ENCODE measurements at places on chromosomes 2 and 18.
A peak's percentile ranks its signal among the peaks of the same experiment; 100 is the strongest.

DNA sequence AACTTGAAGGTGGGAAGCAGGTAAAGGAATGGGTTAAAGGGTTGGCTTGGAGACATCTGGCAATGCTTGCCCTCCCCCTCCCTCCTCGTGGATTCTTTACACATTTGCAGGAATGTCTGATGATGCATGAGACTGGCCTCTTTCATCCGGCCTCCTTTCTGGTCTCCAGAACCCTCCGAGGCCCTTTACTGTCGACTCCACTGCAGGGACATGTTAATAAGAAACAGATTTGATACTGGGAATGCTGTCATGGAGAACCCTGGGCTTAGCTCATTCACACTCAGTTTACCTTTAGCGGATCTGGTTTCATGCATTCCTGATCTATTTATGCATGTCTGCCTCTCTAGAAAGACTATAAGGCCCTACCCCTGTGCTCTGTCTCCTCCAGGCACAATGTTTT, 238.7 kb downstream of the TGIF1 start:
- DNase-seq, result no peak

DNA sequence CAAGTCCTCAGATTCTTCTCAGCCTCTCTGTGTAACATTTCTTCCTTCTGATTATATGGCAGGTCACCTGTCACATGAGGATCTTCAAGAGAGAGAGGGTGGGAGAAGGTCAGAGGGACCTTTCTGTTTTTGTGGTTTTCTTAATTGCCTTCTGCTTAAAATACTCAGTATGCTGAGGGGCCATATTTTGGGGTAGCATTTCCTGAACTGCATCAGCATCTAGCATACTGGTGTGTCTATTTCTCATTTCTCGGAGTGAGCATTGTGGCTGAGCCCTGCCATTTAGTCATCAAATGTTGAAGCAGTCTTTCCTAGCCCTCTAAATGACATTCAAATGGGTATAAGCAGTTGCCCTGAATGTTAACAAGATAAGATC, 162.7 kb downstream of the MYO3B start:
- peak; percentile 62 for DNase-seq

GRCh38 chr2:238790833-238791230, 57.1 kb upstream of the TWIST2 start:
- no peak for DNase-seq

GRCh38 chr2:175926272-175926671, 75.8 kb downstream of the LNPK start:
- no peak for DNase-seq

DNA sequence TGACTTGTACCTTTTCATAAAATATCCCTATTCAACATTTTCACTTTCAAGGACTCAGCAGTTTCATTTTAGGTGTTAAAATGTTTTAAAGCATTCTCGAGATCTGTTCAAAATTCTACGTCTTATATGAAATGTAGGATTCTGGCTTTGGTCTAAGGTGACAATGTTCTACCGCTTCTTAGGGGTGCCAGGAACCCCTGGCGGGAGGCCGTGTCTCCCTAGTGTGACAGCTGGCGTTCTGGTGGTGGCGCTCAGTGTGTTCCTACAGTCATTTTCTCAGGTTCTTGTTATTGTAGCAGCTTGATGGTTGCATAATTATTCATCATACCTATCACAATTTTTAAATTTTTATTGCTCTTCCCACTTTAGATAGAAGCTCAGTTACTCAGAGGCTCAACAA, 204.6 kb downstream of the AGAP1 start:
- DNase-seq, result no peak

DNA sequence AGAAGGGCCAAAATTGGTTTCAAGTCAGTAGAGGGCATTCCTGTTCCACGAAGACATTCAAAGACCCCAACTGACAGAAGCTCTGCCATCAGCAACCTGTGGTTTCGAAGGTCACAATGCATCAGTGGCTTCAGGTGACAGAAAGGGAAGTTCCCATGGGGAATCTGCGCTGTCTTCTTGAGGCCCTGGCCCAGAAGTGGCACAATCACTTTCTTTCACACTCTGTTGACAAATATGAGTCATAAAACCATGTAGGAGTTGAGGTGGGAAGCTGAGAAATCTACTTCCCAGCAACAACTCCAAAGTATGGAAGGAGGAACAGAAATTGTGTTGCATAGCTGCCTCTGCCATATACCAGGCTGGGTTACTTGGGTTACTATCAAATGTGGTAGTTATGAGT, 621.1 kb upstream of the FANCL start:
- peak; percentile 51 for DNase-seq

DNA sequence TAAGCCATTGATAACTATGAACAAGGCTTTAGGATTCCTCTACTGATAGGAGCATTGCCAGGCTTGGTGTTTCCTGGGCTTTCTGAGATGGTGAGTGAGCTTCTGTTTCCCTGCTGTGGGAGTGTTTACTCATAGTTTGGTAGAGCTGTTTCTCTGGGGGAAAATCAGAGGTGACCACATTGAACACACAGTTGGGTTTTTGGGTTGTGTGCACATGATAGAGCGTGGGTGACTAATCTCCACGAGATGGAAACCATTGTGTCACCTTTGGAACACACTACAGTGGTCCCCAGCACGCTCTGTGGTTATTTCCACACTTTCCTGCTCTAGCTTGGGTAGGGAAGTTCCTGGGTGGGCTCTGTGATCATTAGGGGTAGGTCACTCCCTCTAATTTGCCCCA, 5.4 kb downstream of the IL1R1 start:
- peak; percentile 22 for DNase-seq

GRCh38 chr18:79570266-79571201, 109.1 kb upstream of the CTDP1 start:
- no peak for DNase-seq

- DNase-seq, result peak; percentile 75
Observed at GRCh38 chr2:37244017-37244416, 12.6 kb downstream of the NDUFAF7 start.

- DNase-seq, result no peak
Observed at GRCh38 chr2:134081238-134081938, 172.5 kb upstream of the MGAT5 start.

DNA sequence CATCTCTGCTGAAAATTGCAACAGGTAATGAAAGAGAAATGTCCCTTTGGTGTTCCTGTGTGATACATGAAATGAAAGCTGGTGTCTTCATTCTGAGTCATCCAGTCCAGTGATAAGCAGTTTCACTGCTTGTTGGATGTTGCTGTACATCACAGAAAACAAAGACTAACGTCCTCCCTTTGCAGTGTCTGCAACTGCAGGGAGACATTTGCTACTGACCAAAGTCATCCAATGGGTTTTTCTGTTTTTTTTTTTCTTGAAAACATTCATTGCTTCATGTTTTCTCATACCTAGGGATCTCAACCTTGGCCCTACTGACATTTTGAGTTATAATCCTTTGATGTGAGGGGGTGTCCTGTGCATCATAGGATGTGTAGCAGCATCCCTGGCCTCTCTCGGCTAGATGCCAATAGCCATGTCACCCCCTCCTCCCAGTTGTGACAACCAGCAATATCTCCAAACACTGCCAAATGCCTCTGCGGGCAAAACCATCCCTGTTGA, 63.6 kb upstream of the FZD5 start:
- peak; percentile 73 for DNase-seq

DNA sequence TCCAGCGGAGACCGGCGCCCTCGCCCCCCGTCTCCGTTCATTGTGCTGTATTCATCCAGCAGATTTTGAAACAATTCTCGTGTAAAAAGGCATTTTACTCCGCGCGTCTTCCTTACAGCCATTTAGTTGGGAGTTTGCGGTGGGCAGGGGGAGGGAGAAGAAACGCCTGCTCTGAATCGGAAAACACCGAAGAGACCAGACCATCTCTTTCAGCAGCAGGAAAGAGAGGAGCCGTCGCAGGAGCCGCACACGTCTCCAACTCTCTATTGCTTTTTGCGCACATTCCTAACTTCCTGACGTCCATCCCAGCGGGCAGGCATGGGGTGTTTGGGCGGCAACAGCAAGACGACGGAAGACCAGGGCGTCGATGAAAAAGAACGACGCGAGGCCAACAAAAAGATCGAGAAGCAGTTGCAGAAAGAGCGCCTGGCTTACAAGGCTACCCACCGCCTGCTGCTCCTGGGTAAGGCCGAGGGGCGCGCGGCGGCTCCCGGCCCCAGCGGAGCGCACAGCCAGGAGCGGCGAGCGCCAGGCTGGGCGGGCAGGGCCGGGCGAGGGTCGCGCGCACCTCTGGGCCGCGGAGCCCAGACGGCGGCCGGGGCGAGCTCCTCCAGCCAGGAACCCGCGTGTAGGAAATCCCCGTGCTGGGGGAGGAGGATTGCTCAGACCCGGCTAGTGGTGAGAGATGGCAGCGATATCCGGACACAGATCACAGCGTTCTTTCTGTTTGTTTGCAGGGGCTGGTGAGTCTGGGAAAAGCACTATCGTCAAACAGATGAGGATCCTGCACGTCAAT, 63.2 kb downstream of the GNAL start:
- DNase-seq, result peak; percentile 11

GRCh38 chr18:48402953-48403352, 6.2 kb downstream of the ZBTB7C start:
- DNase-seq, result no peak

GRCh38 chr2:187459256-187459655, 11.2 kb upstream of the CALCRL start:
- DNase-seq, result no peak

All from GM12865 (cell line).